ENCODE measurements at places on chromosomes 5 and 9. TPM values are rescaled to one million over a fixed set of nuclear protein-coding genes. Genes with fewer than 3 reads are reported as not detected.

The GABRA6 gene
- total RNA-seq, result not detected

The COL27A1 gene
- 6.8 TPM for total RNA-seq

The TAF11L10 gene
- total RNA-seq, result not detected

The HTR1A gene
- not detected for total RNA-seq

The SPATA6L gene
- 2.1 TPM for total RNA-seq

The AGXT2 gene
- not detected for total RNA-seq

The NR2F1-AS1 gene
- total RNA-seq, result 6.5 TPM

The ANKRD18A gene
- 1.9 TPM for total RNA-seq

The GABRA1 gene
- total RNA-seq, result not detected
